ENCODE measurements at places on chromosomes 2 and 18.

DNA sequence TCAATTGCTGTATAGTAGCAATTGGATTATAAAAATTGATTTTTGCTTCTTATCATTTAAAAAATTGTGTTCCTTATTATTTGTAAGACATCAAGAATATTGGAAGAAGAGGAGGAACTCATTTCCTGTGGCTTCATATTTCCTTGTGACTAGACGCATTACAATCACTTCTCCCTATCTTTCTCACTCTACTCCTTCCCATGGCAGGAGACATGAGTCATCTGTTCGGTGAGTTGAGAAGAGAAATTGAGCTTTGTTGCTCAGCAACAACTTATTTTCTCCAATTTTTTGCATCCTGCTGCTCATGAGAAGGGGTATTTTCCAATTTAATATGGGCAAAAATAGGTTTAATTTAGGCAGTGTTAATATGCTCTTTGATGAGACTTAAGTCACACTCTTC is 1783.9 kb downstream of the SUCLG1 start:
- no peak for DNase-seq

DNA sequence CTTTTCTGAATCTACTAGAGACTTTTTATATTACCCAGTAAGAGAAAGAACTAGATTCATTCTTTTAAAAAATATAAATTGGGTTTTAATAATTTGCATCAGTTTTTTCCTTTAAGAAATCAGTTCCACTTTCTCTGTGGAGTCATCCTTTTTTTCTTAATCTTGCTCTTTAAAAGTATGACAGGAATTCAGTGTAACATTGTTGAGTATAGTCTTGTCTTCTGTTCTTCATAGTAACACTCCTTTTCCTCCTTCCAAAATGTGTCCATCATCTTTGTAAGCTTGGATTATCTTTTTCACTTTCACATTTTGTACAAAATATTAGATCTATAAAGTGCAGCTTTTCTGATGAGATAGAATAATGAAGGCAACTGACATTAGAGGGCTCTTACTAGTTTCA is 135.4 kb downstream of the HAUS1 start:
- no peak for DNase-seq

- DNase-seq: no peak
Measured at GRCh38 chr2:144593803-144594202, 73.9 kb upstream of the ZEB2 start.

DNA sequence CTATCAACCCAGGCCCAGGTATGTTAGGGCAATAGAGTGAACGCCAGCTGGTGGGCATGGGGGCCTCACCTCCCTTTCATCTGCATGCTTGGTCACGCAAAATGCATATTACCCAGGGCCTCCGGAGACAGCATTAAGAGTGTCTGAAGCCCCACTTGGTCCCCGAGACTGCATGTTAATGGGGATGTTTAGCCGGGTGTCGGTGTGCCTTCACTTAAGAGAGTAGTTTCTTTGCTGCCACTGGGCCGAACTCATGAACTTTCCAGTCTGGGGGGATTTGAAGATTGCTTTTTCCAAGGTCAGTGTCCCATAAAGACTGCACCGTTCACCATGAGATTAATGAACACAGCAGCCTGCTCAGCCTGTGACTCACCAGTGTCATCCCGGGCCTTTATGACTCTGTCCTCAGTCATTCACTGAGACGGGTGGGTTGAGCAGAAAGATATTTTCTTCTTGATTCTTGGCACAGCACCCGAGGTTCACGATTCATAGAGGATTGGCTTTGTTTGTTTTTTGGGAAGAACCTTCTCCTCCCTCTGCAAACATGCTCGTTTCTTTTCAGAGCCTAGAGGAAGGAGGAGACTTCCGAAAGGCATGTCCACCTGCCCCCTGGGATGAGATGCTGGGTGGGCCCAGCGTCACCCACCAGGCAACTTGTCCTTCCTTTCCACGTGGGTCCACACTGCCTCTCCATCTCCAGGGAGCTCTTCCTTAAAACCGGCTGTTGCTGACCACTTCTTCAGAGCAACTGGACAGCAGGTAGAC is 199.1 kb downstream of the GLI2 start:
- DNase-seq: no peak

GRCh38 chr2:40103590-40103989 is 324.5 kb upstream of the THUMPD2 start:
- no peak for DNase-seq

DNA sequence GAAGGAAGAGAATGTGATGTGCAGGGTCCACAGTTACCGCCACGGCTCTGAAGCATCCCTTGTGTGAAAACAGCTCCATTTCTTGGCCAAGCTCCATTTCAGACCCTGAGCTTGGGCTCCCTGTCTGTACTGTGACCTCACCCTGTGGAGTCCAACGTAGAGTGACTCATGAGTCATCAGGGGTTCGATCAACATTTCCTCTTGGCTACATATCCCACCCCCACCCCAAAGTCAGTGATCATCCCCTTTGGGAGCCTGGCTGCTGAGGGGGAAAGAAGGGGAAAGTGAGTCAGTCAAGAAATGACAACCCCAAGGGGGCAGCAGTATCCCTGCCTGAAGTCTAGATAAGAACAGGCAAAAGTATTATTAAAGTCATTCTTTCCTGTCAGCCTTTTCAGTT is 62.2 kb downstream of the PAPOLG start:
- peak; percentile 67 for DNase-seq

DNA sequence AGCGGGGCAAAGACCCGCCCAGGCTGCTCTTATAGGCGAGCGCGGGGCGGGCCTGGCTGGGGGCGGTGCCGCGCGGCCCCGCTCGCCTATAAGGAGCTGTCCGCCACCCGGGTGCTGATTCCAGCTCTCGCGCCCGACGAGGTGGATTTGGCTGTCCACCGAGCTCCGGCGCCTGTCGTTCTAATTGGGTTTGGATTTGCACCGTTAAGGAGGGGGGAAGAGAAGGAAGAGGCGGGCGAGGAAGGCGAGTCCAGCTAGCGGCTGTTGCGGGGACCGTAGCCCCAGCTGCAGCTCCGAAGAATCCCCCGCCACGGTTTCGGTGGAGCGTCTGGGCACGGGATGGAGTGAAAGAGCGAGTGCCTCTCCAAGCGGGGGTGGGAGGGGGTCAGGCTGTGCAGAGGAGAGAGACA is at the start of gene CNTNAP5:
CNTNAP5 (plus strand) TSS at position 117 of the 410 bp plus-strand sequence. CDS start 364 bp downstream, outside the sequence.
- DNase-seq: no peak

- DNase-seq: no peak
Measured at GRCh38 chr2:147356157-147356556, 488.7 kb upstream of the ACVR2A start.

DNA sequence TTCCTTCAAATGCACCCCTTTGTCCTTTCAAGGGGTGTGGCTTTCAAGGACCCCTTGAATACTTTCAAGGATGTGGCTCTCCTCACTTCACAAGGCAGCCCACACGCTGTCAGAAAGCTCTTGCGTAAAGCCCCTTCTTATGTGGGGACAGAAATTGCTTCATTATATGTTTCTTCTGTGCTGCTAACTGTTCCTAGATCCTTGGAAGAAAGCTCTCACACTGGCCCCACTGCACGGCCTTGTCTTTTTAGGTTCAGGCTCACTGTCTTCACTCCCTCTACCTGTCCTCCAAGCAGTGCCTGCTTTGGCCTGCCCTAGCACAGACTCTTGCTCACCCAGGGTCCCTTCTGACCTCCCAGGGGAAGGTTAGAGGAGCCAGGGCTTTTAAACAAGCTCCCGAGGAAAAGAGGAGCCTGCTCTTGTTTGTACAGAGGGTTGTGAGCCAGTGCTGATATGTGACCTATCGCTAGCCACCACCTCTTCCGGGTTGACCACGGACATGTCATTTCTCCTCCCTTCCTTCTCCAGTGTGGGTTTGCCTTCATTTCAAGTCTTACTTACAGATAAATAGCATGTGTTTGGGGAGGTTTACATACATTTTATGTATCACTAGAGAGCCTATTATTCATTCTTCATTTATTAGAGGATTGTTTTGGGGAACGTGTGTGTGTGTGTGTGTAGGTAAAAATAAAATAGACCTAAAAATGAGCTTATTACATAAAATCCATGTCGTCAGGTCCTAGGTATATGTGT is 94.7 kb downstream of the RTN4 start:
- DNase-seq: no peak

DNA sequence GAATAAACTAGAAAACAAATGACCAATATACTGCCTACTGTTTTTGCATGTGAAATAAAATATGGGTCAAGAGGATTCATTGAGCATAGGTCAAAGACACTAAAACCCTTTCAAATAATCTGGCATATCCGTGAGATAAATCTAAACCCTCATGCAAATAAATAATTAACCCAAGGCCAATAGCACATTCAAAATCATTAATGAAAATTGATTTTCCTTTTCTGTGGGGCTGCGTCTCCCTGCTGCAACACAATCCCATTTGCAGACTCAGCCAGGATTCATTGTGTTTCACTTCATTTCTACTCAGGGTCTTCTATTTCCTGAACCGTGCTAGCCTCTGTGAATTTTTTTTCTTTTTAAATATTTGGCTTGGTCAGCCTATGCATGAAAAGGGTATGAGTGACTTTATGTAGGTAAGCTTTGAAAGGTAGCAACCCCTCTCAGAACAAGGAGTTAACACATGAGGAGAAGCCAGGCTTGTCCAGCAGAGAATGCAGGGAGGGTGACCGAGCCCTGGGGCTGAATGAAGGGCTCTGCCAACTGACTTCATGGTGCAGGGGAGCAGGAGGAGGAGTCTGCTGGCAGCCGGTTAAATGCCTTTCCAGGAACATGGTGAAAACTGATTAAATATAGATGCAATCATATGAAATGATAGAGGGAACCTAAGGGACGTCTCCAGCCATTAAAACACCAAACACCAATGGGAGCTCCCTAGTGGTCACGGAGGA is 10.3 kb upstream of the CTAGE1 start:
- no peak for DNase-seq

- peak; percentile 21 for DNase-seq
Measured at GRCh38 chr2:174023591-174024523, 58.7 kb upstream of the SP3 start.

GRCh38 chr2:221895366-221896121 is 323.4 kb upstream of the EPHA4 start:
- DNase-seq: no peak

- no peak for DNase-seq
Measured at GRCh38 chr2:73013936-73014335, 57.6 kb downstream of the SFXN5 start.

GRCh38 chr2:12299431-12299830 is 417.3 kb upstream of the TRIB2 start:
- no peak for DNase-seq

- DNase-seq: no peak
Measured at GRCh38 chr2:34815052-34815741, 1216.1 kb upstream of the FAM98A start.

DNA sequence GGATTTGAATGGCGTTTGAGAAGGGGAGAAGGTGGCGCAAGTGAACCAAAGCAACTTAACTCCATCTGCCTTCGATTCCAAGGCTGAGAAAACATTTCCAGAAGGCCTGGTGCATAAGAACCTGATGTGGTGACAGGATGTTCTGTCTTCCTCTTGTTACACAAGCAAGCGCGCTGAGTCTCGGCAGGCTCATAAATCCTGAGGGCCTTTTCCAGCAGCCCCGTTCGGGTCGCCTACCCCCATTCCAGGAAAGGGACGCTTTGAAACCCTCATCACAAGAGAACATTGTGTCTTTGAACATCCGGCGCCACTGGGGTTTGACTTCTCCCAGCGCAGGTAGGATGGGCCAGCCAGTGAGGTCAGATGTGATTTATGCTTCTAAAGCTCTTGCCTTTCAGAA is 403.5 kb downstream of the SETBP1 start:
- DNase-seq: no peak

- no peak for DNase-seq
Measured at GRCh38 chr18:43571078-43571689, 293.9 kb upstream of the SYT4 start.

- DNase-seq: no peak
Measured at GRCh38 chr2:234002281-234002680, 48.2 kb upstream of the SPP2 start.

DNA sequence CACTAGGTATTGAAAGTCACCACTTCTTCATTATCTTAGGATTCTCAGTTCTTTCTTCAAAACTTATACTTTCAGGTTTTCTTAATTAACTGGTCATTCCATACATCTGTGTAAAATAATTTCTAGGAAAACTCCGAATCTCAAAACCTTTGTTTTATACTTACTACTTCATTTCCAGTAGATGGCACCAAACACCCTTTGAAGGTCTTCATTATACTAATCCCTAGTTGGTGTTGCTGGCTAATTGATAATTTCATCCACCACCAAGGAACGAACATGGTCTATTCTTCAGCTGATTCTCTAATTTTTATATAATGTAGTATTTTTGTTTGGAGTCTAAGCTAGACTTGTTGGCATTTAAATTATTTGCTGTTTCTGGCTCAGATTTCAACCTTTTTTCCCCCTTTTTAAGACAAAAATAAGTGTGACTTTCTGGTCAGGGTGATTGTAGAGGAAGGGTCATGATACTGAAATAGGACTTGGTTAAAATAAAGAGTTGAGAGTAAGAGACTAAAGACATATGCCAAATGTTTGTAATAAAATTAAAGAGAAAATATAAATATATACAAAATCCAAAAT is 2.8 kb upstream of the MXD1 start:
- DNase-seq: no peak

DNA sequence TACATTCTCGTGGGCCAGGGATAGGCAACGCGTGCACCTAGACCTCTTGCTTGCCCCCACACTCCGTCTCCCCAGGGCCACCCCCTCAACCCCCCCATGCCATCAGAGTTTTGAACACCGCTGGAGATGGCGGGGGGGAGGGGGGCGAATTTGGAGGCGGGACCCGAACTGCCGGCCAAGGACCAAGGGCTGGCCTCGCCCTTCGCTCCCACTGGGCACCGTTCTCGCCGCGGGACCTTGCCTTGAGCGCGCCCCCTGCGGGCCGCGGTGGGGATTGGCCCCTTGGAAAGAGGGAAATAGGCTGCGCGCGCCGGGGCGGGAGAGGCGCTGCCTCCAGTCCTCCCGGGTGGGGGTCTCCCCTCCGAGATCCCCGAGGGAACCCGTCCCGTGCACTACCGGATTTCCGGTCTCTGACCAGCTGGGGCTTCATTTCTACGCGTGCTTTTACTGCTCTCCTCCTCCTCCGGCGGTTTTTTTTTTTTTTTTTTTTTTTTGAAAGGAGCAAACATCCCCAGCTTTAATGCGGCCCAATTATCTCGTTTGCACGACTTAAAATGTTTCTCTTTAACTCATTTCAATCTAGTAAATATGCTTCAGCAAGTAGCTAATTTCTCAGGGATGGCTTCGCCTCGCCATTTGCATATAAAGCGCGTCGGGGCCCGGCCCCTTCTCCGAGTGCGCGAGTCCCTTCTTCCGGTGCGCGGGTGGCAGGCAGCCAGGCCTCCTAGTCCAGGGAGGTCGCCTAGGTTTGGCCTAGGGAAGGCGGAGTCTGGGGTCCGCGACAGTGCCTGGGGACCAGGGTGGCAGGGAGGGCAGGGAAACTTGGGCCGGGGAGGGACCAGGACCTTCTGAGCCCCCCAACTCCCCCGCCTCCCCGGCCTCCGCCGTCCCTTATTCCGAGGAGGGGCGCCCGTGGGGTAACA is 10.0 kb upstream of the GBX2 start:
- peak; percentile 27 for DNase-seq

DNA sequence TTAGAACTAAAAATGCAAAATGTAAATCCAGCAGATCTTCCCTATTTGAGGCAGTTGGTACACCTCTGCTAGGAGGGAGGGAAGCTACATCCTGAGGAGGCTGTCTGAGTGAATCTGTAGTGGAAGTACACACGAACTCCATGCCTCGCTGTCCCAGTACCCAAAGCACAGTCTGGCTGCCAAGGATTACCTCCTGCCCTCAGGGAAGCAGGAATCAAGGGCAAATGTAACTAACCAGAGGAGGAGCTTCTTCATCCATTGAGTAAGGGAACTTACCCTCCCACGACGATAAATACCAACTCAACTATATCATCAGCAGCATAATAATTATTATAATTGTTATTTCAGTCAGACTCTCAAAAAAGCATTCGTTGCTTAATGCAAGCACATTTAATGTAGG is 2.1 kb downstream of the DHRS9 start:
- no peak for DNase-seq

GRCh38 chr2:101113441-101114267 is 37.5 kb downstream of the TBC1D8 start:
- no peak for DNase-seq

Measured in stimulated activated CD8-positive, alpha-beta memory T cell treated with anti-CD3 and anti-CD28 coated beads, Interleukin-7, amount 100 ng/mL, for 48 hours (primary cell).